Stimulated activated CD4-positive, alpha-beta T cell treated with anti-CD3 and anti-CD28 coated beads, Interleukin-12 subunit alpha, Interleukin-12 subunit beta, amount 100 ng/mL, for 24 hours (primary cell): ENCODE measurements at places on chromosomes 4 and X.

DNA sequence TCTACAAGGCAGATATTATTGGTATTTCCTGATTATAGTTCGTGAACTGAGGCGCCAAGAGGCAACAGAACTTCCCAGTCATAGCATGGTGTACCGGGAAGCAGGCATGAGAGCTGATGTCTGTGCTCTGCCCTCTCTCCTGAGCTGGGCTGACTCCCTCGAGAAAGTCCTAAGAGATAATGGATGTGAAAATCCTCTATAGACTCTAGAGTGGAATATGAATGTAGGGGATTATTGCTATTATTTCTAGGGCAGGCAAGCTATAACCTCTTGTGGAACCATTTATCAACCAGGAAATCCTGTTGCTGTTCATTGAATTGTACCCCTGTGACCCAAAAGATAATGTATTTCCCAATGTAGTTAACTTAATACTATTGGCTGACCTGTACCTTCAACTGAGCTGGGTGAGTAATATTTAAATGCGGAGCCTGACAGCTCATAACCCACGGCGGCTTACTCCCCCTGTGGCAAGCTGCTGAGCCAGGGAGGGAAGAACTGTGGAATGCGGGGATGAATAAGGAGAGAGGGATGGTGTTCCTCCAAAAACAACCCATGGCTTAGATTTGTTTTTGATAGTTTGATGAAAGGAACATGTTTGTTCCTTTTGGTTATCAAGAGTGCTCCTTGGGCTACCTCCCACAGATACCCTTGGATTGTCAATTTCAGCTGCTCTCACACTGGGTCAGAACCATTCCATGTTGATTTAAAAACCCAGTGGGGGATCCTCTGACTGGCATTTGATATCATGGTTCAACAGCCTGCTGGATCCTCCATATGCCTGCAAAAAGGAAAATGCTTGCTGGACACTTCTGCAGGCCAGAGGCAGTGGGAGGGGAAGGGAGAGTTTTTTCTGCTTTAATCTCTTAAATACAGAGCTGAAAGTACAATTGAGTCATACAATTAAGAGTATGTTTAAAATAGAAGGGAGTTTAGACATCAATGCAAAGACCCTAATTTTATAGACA is 339.0 kb upstream of the BOD1L1 start:
- no peak for DNase-seq

- DNase-seq = no peak
Observed at GRCh38 chr4:11732155-11732554, 303.5 kb upstream of the HS3ST1 start.

GRCh38 chr4:7581477-7581876 is 146.7 kb upstream of the PSAPL1 start:
- DNase-seq = no peak

- DNase-seq = no peak
Observed at GRCh38 chrX:134646691-134647090, 11.6 kb downstream of the PLAC1 start.

- no peak for DNase-seq
Observed at GRCh38 chr4:185564349-185564748, 29.0 kb upstream of the PDLIM3 start.

GRCh38 chrX:22110729-22111494 is 78.8 kb downstream of the PHEX start:
- no peak for DNase-seq

- no peak for DNase-seq
Observed at GRCh38 chr4:160848901-160849760, 1314.7 kb downstream of the FSTL5 start.

DNA sequence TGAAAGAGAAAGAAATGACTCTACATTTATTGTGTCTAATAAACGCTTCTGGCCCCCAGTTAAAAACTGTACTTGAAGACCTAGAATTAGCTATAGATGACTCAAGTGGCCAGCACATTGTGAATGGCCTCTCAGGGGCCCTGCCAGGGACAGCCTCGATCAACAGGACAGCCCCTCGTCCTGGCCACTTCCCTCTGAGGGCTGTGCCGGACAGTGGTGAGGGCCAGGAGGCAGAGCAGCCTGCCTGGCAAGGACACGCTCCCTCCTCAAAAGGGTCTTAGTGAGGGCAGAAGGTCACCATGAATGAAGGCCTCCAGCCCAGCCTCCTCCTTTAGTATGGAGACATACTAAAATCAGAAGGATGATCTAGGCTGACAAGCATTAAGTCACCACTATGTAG is 16.5 kb downstream of the RNF212 start:
- no peak for DNase-seq

- DNase-seq = no peak
Observed at GRCh38 chr4:143514901-143515300, 1.4 kb downstream of the SMARCA5 start.

DNA sequence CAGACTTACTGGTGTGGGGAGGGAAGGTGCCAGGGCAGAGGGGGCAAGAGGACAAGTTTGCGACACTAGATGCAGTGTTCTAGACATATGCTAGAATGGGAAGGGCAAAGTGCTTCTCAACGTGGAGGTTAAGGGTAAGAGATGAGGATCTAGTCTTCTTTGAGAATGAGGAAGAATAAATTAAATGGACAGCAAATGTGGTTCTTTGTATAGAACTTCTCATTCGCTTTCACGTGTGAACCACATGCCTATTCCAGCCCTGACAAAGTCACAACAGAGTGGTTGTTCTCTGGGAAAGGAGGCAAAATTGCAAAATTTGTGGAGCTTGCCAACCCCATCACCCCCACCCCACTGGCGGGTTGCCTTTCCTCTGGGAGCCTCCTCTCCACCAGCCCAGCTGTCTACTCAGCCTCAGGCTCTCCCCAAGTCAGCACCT is 1.5 kb upstream of the ANXA5 start:
- DNase-seq = no peak

- no peak for DNase-seq
Observed at GRCh38 chr4:5052204-5052702, 973 bp downstream of the STK32B start.

DNA sequence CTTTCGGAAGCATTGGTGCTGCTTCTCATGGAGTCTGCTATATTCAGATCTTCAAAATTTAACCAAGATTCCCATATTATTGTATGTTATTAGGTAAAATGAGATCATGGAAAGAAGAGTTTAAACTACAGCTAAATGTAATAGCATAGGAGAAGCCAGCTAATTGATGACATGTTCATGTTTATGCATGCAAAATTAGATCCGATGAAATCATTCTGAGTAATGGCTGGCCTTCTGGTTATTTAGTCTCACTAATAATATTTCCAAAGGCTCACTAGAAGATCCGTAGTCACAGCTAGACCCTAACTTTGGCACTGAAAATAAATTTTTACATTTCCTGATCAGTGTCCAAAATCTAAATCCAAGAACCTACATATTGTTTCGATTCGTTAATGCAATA is 19.8 kb upstream of the PHKA2 start:
- no peak for DNase-seq

DNA sequence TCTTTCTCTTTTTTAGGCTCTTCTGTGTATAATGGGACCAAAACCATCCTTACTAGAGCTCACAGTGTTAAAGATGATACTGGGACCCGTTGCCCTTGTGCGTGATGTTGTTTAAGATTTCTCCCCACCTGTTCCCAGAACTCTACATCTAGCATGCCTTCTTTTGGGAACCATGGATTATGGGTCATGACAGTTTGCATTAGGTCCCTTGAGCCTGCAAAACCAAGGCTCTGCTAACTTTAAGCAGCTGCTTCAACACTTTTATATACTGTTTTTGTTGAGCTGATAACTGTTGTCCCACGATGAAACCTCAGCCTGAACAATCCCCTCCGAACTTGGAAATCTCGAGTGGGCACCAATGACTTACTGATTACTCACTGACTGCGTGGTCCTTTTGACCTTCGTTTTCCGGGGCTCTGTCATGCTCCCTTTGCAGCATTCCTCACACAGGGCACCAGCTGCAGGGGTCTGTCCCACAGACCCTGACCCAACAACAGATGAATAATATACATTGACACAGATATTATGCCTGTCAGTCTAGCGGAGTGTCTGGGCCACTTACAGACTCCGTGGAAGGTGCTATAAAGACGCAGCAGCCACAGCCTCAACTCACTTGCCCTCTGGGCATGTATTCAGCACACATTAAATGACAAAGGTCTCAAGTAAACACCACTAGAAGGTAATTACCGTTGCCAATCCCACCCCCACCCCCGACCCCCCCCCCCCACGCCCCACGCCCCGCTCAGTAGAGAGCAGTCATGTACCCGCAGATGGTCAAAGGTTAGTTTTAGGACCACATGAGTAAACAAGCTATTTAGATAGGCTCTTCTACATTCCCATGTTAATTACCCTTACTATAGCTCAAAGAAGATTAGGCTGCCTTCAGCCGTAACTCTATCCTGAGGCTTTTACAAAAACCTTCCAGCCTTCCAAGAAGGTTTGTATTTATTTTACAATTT is 162.0 kb upstream of the WDFY3 start:
- no peak for DNase-seq

- DNase-seq = no peak
Observed at GRCh38 chr4:155615081-155615887, 51.4 kb upstream of the GUCY1A1 start.

DNA sequence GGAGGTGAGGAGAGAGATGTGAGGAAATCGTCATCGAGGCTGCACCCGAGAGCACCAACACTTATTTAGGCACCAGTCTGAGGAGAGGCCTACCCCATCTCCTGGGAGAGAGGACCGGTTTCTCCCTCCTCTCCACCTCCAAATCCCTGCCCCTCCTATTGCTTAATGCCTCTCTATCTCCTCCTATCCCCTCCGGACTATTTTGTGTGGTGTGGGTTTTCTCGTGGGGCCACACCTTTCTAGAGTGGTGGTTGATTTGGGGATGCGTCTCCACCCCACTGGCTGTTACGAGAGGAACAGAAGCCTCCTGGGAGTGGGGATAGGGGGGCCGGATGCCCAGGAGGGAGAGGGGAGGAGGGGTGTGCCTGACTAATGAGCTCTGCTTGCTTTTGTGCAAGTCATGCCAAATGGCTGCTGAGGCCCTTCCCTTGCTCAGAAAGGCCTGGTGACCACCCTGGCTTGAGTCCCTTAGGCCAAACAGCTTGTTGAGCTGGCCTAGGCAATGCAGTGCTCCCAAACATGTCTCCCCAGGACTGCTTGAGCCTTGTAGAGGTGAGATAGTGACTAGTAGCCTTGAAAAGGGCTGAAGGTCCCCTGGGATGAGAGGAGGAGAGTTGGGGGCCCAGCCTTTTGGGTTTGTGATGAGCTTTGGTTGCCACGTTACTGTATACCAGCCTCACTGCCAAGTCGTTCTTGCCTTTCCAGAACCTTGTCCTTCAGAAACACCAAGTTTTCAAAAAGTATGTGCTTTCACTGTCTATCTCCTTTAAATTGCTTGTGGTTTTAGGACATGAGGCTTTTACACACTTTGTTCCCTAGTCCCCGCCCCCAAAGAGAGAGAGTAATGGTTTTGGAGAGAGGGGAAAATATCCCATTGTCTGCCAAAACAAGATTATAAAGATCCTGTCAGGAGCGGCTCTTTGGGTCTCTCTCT is 1.2 kb downstream of the MSN start:
- DNase-seq = peak; percentile 35

DNA sequence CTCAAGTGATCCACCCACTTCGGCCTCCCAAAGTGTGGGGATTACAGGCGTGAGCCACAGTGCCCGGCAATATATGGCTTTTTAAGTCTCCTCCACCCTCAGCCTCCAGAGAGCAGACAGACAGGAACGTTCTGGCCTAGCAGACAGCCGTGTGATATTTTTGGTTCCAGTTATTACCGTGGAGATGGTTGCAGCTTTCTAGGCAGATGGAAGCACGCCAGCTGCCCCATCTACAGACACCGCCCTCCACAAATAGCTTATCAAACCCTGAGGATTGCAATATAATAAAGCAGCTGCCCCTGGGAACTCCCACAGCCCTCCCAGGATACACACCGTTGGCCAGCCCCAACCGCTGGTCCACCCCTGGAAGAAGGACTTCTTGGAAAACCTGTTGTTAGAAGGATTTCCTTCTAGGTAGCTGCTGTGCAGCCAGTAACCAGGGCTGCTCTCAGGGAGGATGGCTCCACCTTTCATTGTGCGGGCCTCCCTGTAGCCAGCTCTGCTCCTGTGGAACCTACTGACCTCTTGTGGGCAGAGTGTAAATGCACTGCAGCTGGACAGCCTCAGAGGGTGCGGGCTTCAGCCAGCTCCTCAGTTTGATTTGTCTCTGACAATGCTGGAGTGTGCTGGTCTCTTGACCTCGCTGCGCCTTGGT is 44.0 kb downstream of the SLC25A5 start:
- DNase-seq = no peak

DNA sequence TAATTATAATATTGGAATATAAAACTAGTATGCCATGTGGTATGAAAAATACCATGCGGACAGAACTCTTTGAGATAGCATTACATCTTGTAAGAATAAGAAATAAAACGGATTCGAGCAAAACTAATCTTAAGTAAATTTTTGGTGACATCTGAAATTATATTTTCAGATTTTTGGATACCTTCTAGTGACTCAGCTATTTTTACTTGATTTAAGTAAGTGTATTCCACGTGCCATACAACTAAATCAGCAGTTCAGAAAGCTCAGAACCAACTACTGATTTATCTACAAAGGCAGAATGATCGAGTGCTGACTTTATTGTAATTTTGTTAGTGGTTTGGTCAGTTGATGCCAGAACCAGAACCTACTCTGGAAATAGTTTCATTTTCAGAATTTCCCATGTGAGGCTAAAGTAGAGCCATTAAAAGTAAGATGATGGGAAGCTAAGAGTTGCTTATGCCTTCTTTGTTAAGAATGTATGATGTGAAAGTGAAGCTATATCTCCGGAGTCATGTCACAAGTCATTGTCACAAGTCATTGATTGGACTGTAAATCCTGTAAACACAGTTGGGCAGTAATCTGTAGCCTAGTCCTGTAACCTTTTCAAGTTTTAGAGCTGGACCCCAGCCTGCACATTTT is 4.0 kb downstream of the ING2 start:
- DNase-seq = no peak

DNA sequence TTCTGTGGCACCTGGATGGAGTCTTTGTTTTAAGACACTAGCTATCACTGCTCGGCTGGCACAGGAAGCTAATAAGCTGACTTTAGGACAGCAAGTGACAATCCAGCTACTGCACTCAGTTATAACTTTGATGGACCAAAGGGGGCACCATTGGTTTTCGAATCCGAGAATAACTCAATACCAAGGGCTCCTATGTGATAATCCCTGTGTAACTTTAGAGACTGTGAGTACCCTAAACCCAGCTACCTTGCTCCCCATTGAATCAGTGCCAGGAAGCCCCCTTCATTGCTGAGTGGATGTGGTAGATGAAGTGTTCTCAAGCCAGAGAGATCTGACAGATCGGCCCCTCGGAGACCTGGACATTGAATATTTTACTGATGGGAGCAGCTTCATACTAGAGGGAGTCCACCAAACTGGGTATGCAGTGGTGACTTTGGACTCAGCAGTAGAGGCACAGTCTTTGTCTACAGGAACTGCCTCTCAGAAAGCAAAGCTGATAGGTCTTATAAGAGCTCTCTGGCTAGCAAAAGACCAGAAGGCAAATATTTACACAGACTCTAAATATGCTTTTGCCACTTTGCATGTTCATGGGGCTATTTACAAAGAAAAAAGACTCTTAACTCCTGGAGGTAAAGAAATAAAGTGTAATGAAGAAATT is 35.5 kb upstream of the UGT2B7 start:
- no peak for DNase-seq
